ENCODE measurements at places on chromosomes 3 and 15.

- no peak for DNase-seq
Measured at GRCh38 chr3:195806211-195806915, 5.4 kb downstream of the MUC4 start.

DNA sequence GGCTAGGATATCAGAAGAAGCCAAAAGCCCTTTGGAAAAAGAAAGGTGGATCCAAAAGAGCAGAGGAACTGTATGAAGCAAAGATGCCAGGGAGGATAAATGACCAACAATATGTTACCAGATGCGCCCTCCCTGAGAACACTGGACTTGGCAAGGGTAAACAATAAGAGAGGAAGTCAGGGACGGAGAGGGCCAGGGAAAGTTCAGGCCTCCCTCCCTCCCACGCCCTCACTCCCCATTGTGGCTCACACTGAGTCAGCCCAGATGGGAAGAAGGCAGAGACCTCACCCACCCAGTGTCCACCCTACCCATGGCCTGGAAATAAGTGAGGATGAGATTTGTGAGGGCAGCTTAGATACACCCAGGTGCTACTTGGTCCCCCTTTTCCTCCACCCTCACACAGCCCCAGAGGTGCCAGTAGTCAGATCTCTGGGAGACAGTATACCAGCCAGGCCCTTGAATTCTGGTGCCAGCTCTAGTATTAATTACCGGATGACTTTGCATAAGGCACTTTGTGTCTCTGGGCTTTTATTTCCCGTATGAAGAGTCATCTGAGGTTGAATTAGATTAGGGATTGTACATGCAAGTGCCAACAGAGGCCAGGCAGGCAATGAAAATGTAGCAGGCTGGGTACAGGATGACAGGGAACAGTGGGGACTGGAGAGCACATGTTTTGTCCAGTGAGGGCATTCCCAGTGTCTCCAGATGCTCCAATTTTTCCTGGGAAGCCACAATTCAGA is 35.1 kb upstream of the FRMD4B start:
- no peak for DNase-seq

GRCh38 chr3:58991623-58992022 is 58.2 kb downstream of the CFAP20DC start:
- DNase-seq = no peak

- DNase-seq = no peak
Measured at GRCh38 chr15:31606931-31607497, 280.4 kb downstream of the KLF13 start.

- DNase-seq = no peak
Measured at GRCh38 chr3:15345066-15345607, 12.8 kb upstream of the SH3BP5 start.

DNA sequence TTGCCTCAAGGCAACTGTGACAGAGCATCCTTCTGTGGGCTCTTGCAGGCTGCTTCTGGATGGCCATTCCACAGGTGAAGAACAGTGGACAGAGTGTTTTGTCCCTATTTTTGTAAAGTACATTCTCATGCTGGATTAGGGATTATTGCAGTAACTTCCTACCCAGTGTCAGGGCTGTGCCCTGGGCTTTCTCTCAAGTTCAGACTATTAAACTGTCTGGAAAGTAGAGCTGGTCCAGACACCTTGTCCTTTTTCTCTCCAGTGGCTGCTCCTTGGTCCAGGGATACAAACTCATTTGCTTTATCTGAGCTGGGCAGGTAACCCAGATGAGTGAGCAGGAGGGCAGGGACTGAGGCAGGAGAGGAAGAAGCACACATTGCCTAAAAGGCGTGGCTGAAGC is 37.4 kb upstream of the AGBL1 start:
- DNase-seq = no peak

DNA sequence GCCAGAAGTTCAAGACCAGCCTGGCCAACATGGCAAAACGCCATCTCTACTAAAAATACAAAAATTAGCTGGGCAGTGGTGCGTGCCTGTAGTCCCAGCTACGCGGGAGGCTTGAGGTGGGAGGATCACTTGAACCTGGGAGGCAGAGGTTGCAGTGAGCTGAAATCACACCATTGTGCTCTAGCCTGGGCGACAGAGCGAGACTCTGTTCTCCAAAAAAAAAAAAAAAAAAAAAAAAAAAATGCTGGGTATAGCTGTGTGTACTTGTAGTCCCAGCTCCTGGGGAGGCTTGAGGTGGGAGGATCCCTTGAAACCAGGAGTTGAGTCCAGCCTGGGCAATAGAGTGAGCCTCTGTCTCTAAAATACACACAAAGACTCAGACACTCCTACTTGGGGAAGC is 32.0 kb downstream of the PPP1R2 start:
- DNase-seq = no peak

DNA sequence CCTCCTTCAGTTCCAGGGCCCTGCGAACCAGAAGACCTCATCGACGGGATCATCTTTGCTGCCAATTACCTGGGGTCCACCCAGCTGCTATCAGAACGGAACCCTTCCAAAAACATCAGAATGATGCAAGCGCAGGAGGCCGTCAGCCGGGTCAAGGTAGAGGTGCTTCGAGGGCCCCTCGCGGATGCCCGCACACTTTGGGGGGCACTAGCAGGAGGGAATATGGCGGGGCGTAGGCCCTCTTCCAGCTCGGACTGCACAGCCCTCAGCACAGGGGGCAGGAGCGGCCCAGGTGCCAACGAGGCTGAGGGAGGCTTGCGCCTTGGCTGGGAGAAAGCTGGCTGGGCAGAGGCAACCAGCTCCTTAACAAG is 176.6 kb downstream of the NSMCE3 start:
- DNase-seq = no peak

- no peak for DNase-seq
Measured at GRCh38 chr15:68668926-68669600, 90.3 kb downstream of the CORO2B start.

- DNase-seq = no peak
Measured at GRCh38 chr3:188358787-188359493, 205.0 kb downstream of the LPP start.

GRCh38 chr3:189641776-189642175 is 10.6 kb downstream of the TP63 start:
- DNase-seq = no peak

- no peak for DNase-seq
Measured at GRCh38 chr15:86001200-86001599, 78.5 kb upstream of the AGBL1 start.

DNA sequence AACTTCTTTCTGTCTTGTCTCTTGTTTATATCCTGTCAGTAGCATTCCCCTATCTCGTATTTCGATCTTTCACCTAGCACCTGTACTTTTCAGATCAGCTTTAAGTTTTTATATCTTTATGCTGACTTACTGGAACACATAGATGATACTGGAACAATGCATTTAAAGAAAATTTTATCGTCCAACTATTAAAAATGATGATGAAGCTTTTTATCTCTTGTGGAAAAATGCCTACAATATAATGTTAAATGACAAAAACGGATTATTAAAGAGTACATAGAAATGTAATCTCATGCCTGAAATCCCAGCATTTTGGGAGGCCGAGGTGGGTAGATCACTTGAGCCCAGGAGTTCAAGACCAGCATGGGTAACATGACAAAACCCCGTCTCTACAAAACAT is 139.5 kb downstream of the ZPLD1 start:
- DNase-seq = no peak

- no peak for DNase-seq
Measured at GRCh38 chr3:150412561-150413231, 4.6 kb downstream of the TSC22D2 start.

GRCh38 chr15:68158046-68158628 is 47.0 kb downstream of the CALML4 start:
- no peak for DNase-seq

DNA sequence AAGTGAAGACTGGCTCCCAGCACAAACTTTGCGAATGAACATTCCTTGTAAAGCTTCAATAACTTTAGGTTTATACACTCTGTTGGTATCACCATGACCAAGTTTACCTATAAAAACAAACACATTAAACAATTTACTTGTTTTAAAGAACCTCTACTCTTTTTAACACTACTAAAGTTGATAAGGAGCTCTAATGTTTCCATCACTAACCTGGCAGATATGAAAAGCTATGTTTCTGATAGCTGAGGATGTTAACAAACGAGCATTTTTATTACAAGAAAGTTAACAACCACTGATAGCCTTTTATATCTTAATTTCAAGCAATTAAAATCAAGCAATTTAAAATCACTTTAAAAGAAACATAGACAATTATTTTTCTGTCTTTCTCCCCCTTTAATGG is 80.8 kb downstream of the HERC1 start:
- no peak for DNase-seq

DNA sequence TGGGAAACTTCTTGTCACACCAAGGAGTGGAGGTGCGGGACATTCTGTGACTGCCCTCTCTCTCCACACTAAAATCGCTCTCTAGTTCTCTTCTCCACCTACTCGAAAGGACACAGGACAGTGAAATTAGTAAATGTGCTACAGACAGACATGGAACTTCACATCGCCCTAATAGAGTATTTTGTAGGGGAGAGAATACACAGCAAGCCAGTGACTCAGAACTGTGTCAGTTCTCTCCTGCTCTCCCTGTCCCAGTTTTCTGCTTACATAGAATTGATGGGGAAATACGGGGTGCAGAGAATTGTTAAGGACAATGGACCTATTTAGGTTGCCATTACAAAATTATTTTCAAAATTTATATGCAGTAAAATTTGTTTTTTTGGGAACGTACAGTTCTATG is 159.6 kb upstream of the GADL1 start:
- no peak for DNase-seq

GRCh38 chr3:53534676-53535400 is 40.4 kb downstream of the CACNA1D start:
- DNase-seq = peak; percentile 20

All from NCI-H1694 treated with DMSO at 0.1 percent for 48 hours (cell line).